A549 treated with DMSO at 1 μM for 4 hours (cell line): ENCODE measurements at places on chromosomes 1 and 21. TPM values are rescaled to one million over a fixed set of nuclear protein-coding genes. Genes with fewer than 3 reads are reported as not detected.

ASPM gene
- total RNA-seq, result 19.9 to 30.2 TPM (median 28.2 TPM) in 5 replicates

RNU1-1 gene
- total RNA-seq, result 7.3 TPM in 1 of 5 replicates, not detected in the others

NEK2 gene
- 40.4 to 53.0 TPM (median 49.2 TPM) in 5 replicates for total RNA-seq

WNT3A gene
- total RNA-seq, result 0.02 to 0.05 TPM in 2 of 5 replicates, not detected in the others

TEKT2 gene
- total RNA-seq, result not detected in 5 replicates
